ENCODE measurements at places on chromosomes 7 and 10. TPM values are rescaled to one million over a fixed set of nuclear protein-coding genes. Genes with fewer than 3 reads are reported as not detected.

GRCh38 chr7:93823621-93824020, 66.9 kb downstream of the TFPI2 start:
- DNase-seq = no peak
- no peaks in the 10 kb centered on the region for H3K36me3 ChIP-seq
- H3K4me3 ChIP-seq = no peak overlapping the region
- H3K27me3 ChIP-seq = no peaks in the 10 kb centered on the region
- no peaks in the 10 kb centered on the region for H3K4me1 ChIP-seq

DNA sequence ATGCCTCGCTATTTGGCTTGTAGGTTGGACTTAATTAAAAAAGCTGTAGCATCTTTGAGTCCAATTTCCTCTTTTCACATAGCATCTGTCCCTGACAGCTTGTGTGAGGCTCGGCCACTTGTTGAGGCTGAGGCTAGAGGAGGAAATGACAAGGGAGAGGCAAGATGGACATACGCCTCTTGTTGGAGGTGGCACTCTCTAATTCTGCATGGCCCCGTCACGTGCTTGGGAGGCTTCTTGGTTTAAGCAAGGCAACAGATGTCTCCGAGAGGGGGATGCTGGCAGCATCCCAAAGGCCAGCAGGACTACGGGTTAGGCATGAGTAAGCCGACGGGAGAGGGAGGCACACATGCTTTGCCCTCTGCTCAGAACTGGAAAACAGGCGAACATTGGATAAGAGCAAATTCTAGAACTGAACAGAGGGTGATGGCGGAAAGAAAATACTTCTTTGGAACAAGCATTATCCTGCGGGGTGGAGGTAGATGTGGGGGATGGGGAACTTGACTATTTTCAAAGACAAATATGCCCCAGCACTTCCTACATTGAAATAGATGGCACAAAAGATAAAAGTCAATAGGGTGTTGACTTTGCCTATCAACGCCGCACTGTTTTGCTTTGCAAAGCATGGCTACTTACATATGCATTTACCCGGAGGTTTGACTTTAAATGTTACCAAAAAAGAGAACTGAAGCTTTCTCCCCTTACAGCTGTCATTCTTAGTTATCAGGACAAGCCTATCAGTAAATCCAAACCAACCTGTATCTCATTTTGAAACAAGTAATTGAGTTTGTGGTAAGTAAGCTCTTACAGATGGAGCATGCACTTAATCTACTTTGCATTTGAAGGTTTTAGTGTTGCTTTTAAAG, 94.8 kb downstream of the CHN2 start:
- peaks cover 18% of the 10 kb centered on the region for H3K4me1 ChIP-seq
- H3K4me3 ChIP-seq = no peak overlapping the region
- no peak overlapping the region for H3K27ac ChIP-seq
- H3K27me3 ChIP-seq = no peaks in the 10 kb centered on the region

DNA sequence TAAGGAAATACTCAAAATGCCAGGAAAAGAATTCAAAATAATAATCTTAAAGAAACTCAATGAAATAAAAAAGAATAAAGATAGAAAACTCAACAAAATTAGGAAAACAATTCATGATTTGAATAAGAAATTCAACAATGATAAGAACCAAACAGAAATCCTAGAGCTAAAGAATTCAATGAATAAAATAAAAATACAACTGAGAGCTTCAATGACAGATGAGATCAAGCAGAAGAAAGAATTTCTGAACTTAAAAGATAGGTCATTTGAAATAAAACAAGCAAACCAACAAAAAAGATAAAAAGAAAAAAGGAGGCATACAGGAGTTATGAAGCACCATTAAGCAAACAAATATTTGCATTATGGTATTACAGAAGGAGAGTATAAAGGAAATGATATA, 5.6 kb upstream of the AKR1B1 start:
- no peak overlapping the region for H3K27ac ChIP-seq
- H3K4me3 ChIP-seq = no peak overlapping the region
- H3K36me3 ChIP-seq = 0 out of 2 replicates have a peak, but pooled peaks cover 2% of the 10 kb centered on the region
- H3K27me3 ChIP-seq = no peaks in the 10 kb centered on the region
- no peaks in the 10 kb centered on the region for H3K4me1 ChIP-seq

- no peak overlapping the region for H3K27ac ChIP-seq
- no peaks in the 10 kb centered on the region for H3K4me1 ChIP-seq
- H3K36me3 ChIP-seq = peaks cover 24% of the 10 kb centered on the region
- no peaks in the 10 kb centered on the region for H3K27me3 ChIP-seq
- peak overlapping the region; percentile 80 for H3K4me3 ChIP-seq
Observed at GRCh38 chr10:121975295-121976086, 474 bp upstream of the NSMCE4A start.

- DNase-seq = no peak
- H3K27me3 ChIP-seq = no peaks in the 10 kb centered on the region
- no peak overlapping the region for H3K4me3 ChIP-seq
- H3K27ac ChIP-seq = no peak overlapping the region
- H3K4me1 ChIP-seq = no peaks in the 10 kb centered on the region
- H3K36me3 ChIP-seq = peaks cover 10% of the 10 kb centered on the region
Observed at GRCh38 chr10:42111076-42111475, 527.3 kb downstream of the ZNF33B start.

Gene GSTO2
- total RNA-seq = 12.0 TPM

Gene NPS
- total RNA-seq = not detected

- no peak for DNase-seq
- H3K27me3 ChIP-seq = no peaks in the 10 kb centered on the region
- no peaks in the 10 kb centered on the region for H3K36me3 ChIP-seq
- H3K4me1 ChIP-seq = no peaks in the 10 kb centered on the region
- H3K27ac ChIP-seq = no peak overlapping the region
- H3K4me3 ChIP-seq = no peak overlapping the region
Observed at GRCh38 chr7:49700841-49701240, 72.6 kb upstream of the VWC2 start.

- no peak overlapping the region for H3K4me3 ChIP-seq
- no peak overlapping the region for H3K27ac ChIP-seq
- no peaks in the 10 kb centered on the region for H3K27me3 ChIP-seq
- H3K36me3 ChIP-seq = no peaks in the 10 kb centered on the region
- DNase-seq = no peak
Observed at GRCh38 chr7:84877943-84878570, 308.8 kb downstream of the SEMA3D start.

Gene ACBD7
- total RNA-seq = 22.0 TPM

DNA sequence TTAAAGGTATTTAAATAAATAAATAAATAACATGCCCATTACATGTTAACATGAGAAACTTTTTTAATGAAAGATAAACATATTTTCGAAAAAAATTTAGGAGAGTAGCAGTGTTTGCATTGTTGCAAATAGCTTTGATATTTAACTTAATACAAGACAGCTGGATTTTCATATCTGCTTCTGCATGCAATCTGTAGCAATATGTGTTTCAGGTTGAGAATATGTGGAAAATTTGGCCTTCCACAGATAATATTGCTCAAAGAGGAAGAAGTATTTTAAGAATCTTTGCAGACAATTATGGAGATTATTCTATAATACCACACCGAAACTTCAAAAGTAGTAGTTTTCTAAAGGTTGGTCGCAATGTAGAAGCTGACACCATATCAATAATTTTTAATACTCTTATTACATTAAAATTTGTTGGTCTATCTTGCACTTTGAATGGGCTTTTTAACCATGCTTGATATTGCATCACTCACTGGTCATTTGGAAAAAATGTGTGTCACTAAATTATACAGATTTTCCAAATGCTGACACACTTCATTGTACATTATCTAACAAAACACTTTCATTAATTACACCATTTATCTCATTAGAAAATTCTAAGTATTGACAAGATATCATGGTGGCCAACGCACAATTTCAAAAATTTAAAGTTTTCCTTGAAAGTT, 229.8 kb upstream of the HDAC9 start:
- H3K27me3 ChIP-seq = no peaks in the 10 kb centered on the region
- no peak overlapping the region for H3K27ac ChIP-seq
- H3K36me3 ChIP-seq = no peaks in the 10 kb centered on the region
- no peak overlapping the region for H3K4me3 ChIP-seq

DNA sequence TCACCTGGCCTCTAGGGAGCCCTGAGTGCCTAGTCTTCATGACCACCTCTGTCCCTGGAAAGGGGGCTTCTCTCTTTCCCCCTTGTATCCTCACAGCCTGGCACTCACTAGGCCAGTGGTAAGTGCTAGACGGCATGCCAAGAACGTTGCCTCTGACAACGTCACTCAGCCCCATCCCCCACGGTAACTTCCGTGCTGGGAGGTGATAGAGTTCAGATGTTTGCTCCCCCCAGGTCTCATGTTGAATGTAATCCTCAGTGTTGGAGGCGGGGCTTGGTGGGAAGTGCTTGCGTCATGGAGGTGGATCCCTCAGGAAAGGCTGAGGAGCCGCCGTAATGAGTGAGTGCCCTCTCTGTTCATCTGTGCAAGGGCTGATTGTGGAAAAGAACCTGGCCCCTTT, 343.3 kb upstream of the MKI67 start:
- H3K4me1 ChIP-seq = no peaks in the 10 kb centered on the region
- DNase-seq = no peak
- H3K4me3 ChIP-seq = no peak overlapping the region
- H3K27me3 ChIP-seq = no peaks in the 10 kb centered on the region
- no peak overlapping the region for H3K27ac ChIP-seq

- H3K27me3 ChIP-seq = no peaks in the 10 kb centered on the region
- peak; percentile 20 for DNase-seq
- no peak overlapping the region for H3K27ac ChIP-seq
Observed at GRCh38 chr10:132104471-132105301, 38.9 kb downstream of the JAKMIP3 start.

Gene BHLHA15
- total RNA-seq = 1.4 TPM

GRCh38 chr7:43757073-43757720, 1.3 kb upstream of the BLVRA start:
- no peak for DNase-seq
- peaks cover 2% of the 10 kb centered on the region for H3K4me1 ChIP-seq
- H3K27ac ChIP-seq = no peak overlapping the region
- no peaks in the 10 kb centered on the region for H3K36me3 ChIP-seq
- H3K27me3 ChIP-seq = peaks cover 5% of the 10 kb centered on the region
- peak overlapping the region; percentile 75 for H3K4me3 ChIP-seq

DNA sequence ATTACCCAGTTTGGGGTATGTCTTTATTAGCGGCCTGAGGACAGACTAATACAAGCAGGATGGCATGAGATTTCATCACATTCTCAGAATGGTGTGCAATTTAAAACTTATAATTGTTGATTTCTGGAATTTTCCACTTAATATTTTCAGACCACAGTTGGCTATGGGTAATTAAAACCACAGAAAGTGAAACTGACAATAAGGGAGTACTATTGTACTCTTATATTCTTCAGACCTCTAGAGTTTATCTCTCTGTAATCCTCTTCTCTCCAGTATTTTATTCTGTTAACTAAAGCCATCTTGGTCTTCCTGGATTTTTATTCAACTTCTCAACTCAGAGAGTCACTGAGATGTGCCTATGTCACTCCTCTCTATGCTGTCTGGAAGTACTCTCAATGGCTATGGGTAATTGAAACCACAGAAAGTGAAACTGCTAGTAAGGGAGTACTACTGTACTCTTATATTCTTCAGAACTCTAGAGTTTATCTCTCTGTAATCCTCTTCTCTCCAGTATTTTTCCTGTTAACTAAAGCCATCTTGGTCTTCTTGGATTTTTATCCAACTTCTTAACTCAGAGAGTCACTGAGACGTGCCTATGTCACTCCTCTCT, 118.3 kb downstream of the PPP1R17 start:
- no peaks in the 10 kb centered on the region for H3K4me1 ChIP-seq
- no peak for DNase-seq
- H3K36me3 ChIP-seq = no peaks in the 10 kb centered on the region
- H3K4me3 ChIP-seq = no peak overlapping the region
- H3K27ac ChIP-seq = no peak overlapping the region

DNA sequence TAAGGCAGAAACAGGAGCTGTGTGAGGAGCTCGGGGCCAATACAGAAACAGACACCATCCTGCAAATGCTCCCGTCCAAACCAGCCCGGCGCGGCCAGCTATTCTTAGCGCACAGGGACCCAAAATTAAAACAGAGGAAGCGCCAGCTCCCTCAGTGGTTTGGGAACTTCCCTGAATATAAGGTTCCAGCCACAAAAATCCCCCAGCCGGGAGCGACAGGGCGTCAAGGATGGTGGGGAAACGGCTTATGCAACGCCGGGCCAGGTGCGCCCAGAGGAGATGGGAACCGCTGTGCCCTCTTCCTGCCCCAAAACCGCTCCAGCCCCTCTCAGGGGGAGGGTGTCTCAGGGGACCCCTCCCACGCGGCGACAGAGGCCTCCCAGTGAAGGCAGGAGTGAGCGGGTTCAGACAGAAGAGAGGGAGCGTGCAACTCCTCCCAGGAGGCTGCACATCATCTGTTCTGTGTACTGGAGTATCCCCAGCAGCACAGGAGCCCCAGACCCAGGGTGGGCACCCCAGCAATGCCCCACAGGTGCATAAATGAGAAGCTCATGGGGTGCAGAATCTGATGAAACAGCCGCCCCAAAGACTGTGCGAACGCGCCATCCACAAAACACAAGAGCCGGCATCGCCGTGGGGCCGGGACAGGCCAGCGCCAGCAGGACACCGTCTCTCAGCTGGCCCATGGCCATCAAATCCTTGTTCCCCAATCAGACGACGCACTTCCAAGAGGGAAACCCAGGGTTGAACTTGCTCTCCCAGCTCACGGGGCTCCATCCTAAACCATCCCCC, 73.9 kb upstream of the PDGFA start:
- no peak overlapping the region for H3K27ac ChIP-seq
- H3K27me3 ChIP-seq = no peaks in the 10 kb centered on the region
- no peaks in the 10 kb centered on the region for H3K4me1 ChIP-seq
- peaks cover 21% of the 10 kb centered on the region for H3K36me3 ChIP-seq
- no peak overlapping the region for H3K4me3 ChIP-seq

Gene MXI1
- total RNA-seq = 5.6 TPM

DNA sequence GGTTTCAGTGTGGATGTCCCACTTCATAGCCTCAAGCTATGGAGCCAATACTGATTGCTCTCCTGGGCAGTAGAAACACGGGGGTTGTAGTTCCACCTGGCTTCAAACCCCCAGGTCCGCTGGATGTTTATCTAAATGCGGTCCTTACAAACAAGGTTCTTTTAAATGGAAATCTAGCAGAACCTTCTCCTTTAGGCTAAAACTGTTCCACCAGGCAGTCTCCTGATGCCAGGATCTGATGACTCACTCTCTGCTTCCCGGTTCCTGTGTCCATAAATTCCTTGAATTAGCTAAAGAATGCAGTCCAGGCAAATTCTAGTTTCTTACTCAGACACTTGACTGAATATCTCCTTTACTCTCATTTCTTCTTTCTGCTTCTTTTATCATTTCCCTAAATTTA, 108.4 kb upstream of the FAM3C start:
- H3K4me3 ChIP-seq = no peak overlapping the region
- H3K27me3 ChIP-seq = no peaks in the 10 kb centered on the region
- H3K4me1 ChIP-seq = no peaks in the 10 kb centered on the region
- H3K36me3 ChIP-seq = peaks cover 39% of the 10 kb centered on the region
- peak; percentile 63 for DNase-seq

- H3K4me1 ChIP-seq = no peaks in the 10 kb centered on the region
- DNase-seq = no peak
- H3K27ac ChIP-seq = no peak overlapping the region
- no peaks in the 10 kb centered on the region for H3K27me3 ChIP-seq
Observed at GRCh38 chr7:24834128-24834798, 77.0 kb upstream of the GSDME start.

Gene TACC2
- 54.8 TPM for total RNA-seq

GRCh38 chr7:29806995-29807841, 910 bp downstream of the WIPF3 start:
- no peaks in the 10 kb centered on the region for H3K36me3 ChIP-seq
- DNase-seq = peak; percentile 72
- peak overlapping the region; percentile 88 for H3K4me3 ChIP-seq
- H3K27me3 ChIP-seq = peaks cover 4% of the 10 kb centered on the region
- no peaks in the 10 kb centered on the region for H3K4me1 ChIP-seq

- H3K27ac ChIP-seq = peak within 1 kb of the TSS; percentile 42
- H3K27me3 ChIP-seq = no peaks in the 10 kb centered on the region
- peaks cover 9% of the 10 kb centered on the region for H3K4me1 ChIP-seq
- peak within 1 kb of the TSS; percentile 56 for H3K4me3 ChIP-seq
- DNase-seq = peak; percentile 90
Observed at GRCh38 chr7:20217193-20217948, at the start of gene MACC1. Gene MACC1, minus strand, starts transcription at chr7:20217384. Its CDS starts 55,522 bp downstream, at chr7:20161862.

Measured in H9 (cell line).